AG10803 (cell line): ENCODE measurements at places on chromosomes 6 and 20.
A peak's percentile ranks its signal among the peaks of the same experiment; 100 is the strongest.

GRCh38 chr6:149234051-149234962 is 83.2 kb upstream of the TAB2 start:
- DNase-seq = no peak

DNA sequence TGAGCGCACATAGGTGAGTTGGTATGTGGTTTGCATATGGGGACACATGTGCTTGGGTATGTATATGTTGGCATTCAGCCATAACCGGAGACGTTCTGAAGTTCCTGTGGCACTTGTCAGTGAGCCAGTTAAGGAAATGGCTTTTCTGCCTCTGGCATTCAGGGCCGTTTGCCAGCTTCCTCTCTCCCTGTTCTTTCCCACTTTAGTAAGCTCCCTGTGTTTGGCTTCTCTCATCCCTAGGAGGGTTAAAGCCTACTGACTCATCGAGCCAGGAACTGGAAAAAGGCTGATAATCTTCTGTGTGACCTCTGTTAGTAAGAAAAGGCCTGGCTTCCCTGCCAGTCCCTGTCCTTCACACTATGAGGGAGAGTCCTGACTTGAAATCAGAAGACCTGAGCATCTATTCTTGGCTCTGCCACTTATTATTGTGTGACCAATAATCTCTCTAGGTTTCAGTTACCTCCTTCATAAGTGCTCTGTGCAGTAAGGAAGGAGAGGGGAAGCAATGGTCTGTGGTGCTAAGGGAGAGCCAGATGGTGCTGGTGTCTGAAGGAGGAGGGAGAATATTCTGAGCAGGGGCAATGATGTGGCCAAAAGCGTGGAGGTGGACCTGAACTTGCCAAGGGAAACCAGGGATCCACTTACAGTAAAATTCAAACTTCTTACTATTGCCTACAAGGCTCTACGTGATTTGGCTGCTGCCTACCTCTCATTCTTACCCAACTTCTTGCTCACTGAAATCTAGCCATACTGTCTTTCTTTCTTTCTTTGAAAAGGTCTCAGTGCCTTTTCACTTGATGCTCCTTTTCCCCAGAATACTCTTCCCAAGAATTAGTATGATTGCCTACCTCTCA is 31.4 kb downstream of the ACSS2 start:
- DNase-seq = peak; percentile 86

DNA sequence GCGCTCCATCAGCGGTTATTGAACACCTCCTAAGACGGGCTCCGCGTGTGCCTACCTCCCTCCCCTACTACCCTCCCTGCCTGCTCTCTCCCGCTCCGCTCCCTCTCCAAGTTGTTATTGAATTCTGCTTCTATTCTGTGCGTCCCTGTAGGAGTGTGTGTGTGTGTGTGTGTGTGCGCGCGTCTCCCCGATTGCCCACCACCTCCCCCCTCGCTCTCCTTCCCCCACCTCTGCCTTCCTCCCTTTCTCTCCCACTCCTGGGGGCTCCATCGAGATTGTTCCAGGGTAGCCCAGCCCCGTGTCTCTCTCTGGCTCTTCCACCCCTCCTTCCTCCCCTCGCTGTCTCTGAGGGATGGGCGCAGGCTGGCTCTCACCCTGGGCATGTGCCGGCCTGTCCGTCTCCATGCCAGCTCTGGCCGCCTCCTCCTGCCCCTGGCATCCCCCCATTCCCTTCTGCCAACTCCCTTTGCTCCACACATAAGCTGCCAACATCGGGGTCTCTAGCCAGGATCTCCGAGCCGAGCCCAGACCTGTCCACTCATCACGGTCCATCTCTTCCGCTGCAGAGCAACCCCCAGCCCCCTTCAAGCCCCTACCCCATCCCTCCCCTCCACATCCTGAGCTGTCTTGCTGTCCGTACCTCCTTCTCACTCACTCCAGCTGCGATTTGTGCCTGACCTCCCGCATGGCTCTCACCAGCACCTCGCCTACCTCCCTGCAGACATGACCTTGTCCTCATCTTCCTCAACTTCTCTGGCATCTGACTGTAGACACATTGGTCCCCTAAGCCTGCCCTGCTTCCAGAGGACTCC is 68.5 kb downstream of the SRC start:
- no peak for DNase-seq

GRCh38 chr20:610130-611046 is at the start of gene TCF15:
TCF15 (minus strand) TSS chr20:610309; CDS start chr20:610237, 72 bp downstream.
- DNase-seq = no peak

DNA sequence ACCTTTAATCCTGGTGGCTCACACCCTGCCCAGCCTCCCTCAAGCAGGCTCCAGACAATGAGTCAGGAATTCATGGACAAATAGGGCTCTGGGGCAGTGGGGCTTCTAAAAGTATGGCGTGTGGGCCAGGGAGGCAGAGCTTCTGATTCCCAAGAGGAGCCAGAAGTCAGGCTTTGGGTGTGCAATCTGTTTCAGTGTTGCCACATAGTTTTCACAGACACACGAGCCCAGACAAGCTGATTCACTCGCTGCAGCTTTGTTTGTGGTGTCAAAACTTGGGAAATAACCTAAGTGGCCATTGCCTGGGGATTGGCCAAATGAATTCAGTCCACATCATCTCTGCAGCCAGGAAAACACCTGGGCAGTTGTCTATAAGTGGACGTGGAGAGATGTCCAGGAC is 9.2 kb downstream of the PEDS1 start:
- peak; percentile 99 for DNase-seq

DNA sequence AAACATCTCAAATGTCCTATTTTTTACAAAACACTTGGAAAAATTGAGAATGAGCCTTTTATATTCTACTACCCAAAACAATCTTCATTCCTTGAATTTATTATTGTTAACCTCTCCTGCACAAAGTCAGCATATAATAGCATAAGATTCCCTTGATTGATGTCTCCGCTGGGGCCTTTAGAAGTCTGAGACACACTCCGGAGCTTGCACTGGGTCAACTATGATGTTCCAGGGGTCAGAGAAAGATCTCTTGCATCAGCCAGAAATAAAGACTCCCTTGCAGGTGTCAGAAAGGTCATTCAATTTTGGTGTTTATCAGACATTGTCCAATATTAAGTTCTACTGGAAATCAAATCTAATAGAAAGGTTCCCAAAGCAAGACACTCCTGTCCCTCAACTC is 29.7 kb upstream of the NHSL1 start:
- DNase-seq = no peak

DNA sequence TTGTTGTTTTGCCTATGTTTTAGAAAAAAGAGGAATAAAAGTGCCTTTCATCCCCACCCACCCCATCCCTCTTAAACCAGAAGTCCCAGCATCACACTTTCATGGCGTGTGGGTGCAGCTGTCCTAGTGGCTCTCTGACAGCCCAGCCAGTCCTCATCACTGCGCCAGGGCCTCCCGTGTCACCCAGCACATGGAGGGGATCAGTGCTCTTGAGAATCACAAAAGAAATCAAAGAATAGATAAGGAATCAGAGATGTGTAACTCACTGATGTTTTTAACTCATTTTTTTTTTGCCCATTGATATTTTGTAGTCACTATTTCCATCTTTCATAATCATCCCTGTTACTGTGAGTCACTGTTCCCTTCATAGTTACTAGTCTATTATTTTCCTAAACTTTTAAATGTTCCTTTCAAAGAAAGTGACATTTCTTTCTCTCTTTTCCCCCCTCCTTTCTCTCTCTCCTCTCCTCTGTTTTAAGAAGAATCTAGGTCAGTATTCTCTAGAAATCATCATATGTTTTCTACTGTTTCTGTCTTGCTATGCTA is 78.6 kb downstream of the AIG1 start:
- DNase-seq = no peak

GRCh38 chr20:24620937-24621519 is 151.6 kb downstream of the SYNDIG1 start:
- DNase-seq = no peak

DNA sequence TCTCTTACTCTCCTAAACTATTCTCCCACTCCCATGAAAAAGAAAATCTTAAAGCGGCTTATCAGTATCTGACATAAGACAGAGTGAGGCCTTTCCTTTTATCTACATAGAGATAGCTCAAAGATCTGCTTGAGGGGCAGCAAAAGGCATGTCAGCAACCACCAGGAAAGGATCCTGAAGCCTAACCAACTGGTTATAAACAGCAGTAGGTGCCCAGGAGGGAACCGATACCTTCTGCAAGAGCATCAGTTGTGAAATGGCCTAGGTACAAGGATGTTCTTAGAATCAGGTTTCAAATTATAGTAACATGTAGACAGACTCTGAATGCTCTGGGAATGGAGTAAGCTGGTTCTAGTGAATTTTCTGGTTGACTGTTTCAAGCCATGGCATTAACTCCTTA is 21.4 kb downstream of the JARID2 start:
- no peak for DNase-seq

DNA sequence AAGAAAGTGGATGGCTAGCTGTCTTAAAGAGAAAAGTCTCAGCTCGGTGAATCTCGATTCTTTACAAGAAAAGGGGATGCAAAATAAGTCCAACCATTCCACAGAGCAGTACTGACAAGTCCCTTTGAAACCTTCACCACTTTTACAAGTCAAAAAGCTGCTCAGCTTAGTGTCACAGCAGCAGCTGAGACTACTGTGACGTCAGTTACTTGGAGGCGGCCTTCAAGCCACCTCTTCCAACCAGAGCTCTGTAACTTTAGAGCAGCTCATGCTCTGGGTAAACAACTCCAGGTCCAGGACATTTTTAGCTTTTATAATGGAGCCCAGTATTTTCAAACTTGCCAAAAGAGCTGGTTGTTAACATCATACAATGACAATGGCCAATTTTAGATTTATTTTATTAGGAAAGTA is at the start of gene KIAA0408:
Gene KIAA0408 (minus strand): TSS at position 159 of the 411 bp plus-strand sequence. CDS start 5,408 bp downstream, outside the sequence.
- DNase-seq = peak; percentile 67

DNA sequence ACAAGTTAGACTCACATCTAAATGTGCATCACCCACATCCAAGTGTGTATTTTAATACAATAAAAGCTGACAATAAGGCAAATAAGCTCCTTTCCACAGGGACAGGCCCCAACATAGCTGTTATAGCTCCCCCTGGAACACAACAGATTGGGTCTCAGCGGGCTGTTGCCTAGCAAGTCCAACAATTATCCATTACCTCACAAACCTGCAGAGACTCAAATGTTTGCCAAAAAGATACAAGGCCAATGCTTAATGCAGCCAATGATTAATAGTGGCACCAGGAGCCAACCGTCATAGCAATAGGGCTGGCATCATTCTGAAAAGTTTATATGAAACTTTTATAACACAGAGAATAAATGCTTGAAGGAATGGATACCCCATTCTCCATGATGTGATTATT is 35.7 kb downstream of the EPB41L2 start:
- DNase-seq = no peak

DNA sequence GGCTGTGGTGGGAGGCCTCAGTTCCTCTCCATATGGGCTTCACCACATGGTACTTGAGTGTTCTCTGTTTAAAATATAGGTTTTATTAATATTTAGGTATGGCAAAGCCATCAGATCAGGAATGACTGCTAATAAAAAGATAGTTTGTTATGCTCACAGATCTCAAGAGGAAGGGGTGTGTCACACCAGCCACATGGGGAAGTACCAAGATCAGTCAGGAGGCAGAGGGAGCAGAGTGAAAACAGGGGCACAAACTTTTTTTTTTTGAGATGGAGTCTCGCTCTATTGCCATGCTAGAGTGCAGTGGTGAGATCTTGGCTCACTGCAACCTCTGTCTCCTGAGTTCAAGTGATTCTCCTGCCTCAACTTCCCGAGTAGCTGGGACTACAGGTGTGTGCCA is 92.1 kb upstream of the GCM1 start:
- no peak for DNase-seq

- peak; percentile 50 for DNase-seq
Observed at GRCh38 chr6:117167520-117168271, 97.7 kb upstream of the VGLL2 start.

DNA sequence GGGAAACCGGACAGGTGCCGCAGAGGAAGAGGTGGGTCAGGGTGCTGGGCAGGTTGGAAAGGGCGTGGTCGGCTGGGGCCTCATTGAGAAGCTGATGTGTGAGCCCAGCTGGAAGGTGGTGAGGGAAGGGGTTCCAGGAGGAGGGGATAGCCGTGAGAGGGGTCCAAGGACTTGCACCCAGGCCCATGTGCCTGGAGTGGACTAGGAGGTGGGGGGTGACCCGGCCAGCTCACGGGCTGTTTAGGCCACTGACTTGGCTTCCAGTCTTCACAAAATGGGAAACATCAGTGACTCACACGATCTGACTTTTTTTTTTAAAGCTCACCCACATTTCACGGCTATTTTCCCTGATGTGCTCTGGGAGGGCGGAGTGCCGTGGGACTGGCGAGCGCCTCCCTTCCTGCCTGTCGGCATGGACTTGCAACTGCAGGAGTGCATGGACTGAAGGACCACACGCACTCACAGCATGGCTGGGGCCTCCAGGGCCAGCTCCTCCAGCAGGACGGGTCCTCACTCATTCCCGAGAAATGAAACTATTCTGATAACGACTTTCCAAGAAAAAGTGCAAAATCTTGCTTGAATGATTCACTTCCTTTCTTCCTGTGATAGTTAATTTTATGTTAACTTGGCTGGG is 13.5 kb upstream of the PDE10A start:
- peak; percentile 8 for DNase-seq

DNA sequence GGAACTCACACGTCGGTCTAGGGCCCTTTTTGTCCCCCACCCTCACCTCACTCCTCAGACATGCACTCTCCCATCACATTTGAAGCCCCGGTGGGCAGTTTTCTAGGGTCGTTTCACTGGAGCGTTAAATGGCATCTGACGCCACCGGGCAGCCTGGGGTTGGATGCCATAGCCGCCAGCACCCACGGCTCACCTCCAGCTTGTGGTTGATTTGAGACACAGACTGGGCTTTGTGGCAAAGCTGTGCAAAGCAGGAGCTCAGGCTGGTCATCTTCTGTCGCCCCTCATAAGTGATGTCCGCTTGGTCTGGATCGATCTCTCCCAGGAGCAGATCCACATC is 530 bp downstream of the GOPC start:
- no peak for DNase-seq

GRCh38 chr6:143953922-143954321 is 54.1 kb downstream of the PLAGL1 start:
- no peak for DNase-seq

GRCh38 chr6:90691823-90692222 is 105.0 kb upstream of the MAP3K7 start:
- DNase-seq = no peak

DNA sequence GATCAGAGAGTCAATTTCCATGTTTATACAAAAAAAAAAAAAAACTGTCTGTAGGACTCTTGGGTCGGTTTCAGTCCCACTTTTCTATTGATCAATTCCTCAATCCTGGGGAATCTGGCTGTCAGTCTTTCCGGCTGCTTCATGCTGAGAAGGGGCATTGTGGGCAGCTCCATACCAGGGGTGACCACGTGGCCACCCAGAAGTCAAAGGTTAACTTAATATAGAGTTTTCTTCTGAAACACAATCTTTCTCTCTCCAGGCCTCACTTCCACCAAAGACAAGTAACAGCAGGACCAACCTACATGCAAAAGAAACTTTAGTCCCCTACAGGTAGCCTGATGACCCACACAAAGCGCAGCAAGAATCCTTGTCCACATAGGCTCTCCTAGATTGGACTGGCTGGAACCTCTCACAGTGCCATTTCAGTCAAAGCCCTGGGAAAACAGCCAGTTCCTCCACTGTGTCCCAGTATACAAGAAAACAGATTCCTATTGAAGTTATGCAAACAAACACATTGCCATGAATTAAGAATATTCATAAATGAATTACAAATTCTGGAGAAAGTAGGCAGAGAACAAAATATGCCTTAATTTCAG is 18.5 kb upstream of the SERPINB9 start:
- DNase-seq = no peak

- no peak for DNase-seq
Observed at GRCh38 chr6:46104209-46104608, 25.6 kb upstream of the ENPP4 start.
